ENCODE measurements at places on chromosomes 7 and 10.
A peak's percentile ranks its signal among the peaks of the same experiment; 100 is the strongest.

- no peak for DNase-seq
Observed at GRCh38 chr10:58570979-58571378, 58.3 kb downstream of the BICC1 start.

DNA sequence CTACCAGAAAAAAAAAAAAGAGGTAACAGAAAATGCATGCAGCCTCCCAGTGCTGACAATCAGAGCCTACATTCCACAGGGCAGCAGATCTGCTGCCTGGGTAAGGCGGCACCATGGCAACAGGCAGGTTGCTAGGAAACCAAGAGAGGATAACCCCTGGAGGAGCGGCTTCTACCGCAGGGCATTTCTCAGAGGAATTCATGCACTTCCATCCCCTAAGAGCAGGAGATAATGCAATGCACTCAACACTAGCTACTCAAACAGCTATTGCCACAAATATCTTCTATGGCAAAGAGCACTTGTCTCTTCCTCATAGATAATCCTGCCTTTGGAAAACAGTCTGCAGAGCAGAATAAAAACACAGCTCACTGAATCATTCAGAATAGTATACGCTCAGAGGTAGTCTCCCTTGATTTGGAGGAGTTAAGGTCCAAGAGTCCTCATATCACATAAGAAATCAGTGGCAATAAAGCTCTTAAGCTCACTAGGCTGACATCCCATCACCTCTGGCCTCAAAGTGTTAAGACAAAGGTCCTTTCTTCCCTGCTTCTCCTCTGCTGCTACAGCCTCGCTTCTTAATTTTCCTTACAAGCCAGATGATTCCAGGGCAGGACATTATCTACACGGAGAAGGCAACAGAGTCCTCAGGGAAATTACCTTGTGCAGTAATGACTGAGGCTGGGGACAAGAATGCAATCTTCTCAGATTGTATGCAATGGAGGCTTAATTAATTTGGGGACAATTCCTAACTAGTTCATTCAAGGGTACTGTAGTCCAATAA, 10.7 kb downstream of the PSAP start:
- peak; percentile 89 for DNase-seq

GRCh38 chr10:78341953-78342614, 308.4 kb downstream of the RPS24 start:
- no peak for DNase-seq

- no peak for DNase-seq
Observed at GRCh38 chr10:123081896-123082295, 53.9 kb upstream of the HMX3 start.

DNA sequence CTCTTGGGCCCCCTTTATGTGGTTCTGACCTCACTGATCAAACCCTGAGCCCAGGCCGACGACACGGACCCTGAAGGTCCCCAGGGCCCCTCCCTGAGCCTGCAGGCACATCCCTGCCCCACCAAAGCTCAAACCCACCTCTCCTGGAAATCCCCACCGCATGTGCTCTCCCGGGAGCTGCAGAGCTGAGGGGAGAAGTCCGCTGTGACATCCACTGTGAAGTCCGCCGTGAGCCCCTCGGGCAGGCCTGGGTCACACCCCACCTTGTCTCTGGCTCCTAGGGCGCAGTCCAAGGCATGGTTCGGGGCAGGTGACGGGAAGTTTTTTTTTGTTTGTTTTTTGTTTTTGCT, 100.2 kb downstream of the MICALL2 start:
- no peak for DNase-seq

DNA sequence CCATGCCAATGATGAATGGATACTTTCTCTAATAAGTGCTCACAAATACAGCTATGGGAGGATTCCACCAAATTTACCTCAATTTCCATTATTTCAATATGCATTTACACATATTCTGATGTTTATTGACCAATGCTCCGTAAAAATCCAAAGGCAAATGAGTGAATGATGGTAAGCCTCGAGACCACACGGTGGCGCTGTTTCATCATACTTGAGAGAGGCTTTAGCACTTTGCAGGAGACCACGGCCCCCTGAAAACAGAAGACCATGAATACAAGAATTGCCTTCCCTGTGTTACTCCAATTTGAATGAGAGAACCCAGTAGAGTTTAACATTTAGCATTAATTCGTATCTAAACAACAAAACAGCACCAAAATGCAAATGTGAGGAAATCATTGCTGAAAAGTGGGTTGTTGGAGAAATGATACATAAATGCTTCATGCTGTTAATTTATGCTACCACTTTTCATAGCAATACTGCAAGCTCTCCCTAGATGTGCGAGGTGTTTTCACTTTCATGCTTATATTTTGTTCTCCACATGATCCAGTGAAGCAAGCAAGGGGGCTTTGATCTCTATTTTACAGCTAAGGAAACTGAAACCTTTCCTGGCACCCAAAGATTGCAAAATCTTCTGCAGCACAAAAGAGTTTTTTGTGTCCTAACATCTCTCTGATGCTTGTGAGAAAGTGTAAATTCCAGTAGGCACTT, 35.4 kb downstream of the TRIL start:
- no peak for DNase-seq

DNA sequence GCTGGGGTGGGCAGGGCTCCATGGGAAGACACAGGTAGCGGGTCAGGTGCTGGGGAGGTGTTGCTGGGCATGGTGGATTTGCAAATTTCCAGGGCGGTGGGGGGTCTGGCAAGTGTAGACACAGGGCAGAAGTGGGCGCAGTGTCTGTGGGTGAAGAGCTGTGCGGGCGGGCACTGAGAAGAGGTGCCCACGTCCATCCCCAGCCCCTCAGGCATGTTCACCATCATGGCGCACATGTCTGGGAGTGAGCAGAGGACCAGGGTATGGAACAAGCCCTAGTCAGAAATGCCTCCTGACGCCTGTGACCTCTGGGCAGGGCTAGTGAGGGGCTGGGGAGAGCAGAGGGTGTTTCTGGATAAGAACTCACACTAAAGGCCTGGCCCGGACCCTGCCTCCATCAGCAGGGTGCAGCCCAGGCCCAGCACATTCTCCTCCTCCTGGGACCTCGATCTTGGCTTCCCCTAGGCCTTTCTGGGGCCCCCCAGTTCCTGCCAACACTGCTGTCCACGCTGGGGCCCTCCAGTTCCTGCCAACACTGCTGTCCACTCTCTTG, 612.9 kb downstream of the PTPRN2 start:
- no peak for DNase-seq

DNA sequence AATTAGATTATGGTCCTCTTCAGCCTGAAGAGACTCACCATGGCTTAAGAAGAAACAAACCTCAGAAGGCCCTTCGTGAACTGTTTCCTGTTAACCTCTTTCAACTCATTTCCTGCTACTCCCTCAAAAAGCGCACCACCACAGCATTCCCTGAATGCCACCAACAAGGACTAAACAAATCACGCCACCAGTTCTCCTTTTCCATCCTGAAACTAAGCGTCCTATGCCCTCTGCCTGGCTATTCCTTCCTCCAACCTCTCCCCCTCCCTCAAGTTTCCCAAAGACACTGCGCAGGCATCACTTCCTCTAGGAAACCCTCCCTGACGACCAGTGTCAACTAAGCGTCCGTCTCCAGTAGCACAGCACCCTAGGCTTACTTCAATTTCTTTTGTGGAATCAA, 12.0 kb downstream of the YWHAG start:
- no peak for DNase-seq

- peak; percentile 100 for DNase-seq
Observed at GRCh38 chr10:20993389-20993788, 96.3 kb upstream of the NEBL start.

DNA sequence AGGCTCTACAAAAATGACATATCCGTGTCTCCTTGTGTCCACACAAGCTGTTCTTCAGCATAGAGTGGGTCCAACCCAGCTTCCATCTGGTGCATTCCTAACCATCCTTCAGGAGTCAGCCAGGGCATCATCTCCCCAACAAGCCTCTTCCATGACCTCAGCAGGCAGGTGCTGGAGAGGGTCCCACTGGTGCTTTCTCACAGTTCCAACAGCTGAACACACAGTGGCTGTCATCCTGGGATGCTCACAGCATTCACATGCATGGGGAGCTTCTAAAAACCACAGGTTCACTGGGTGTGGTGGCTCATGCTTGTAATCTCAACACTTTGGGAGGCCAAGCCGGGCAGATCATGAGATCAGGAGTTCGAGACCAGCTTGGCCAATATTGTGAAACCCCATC, 6.4 kb upstream of the CYP3A4 start:
- no peak for DNase-seq

- DNase-seq: peak; percentile 37
Observed at GRCh38 chr10:108544500-108545120, 1378.7 kb downstream of the XPNPEP1 start.

DNA sequence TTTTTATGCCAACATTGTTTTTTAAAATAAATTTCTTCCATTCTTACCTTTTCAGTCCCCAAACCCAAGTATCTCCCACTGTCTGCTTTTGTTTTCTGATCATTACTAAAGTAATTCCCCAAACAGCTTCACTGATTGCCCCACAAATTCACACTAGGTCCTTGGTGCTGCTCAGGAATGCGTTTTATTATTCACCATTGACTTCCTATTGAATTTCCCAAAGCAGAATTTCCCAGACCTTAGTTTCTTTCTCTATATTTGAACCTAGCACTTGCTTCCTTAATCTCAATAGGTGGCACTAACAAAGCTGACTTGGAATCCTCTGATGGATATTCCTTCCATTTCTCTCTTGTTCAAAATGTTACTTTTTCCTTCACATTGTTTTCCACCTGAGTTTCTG, 52.2 kb downstream of the FZD1 start:
- no peak for DNase-seq

DNA sequence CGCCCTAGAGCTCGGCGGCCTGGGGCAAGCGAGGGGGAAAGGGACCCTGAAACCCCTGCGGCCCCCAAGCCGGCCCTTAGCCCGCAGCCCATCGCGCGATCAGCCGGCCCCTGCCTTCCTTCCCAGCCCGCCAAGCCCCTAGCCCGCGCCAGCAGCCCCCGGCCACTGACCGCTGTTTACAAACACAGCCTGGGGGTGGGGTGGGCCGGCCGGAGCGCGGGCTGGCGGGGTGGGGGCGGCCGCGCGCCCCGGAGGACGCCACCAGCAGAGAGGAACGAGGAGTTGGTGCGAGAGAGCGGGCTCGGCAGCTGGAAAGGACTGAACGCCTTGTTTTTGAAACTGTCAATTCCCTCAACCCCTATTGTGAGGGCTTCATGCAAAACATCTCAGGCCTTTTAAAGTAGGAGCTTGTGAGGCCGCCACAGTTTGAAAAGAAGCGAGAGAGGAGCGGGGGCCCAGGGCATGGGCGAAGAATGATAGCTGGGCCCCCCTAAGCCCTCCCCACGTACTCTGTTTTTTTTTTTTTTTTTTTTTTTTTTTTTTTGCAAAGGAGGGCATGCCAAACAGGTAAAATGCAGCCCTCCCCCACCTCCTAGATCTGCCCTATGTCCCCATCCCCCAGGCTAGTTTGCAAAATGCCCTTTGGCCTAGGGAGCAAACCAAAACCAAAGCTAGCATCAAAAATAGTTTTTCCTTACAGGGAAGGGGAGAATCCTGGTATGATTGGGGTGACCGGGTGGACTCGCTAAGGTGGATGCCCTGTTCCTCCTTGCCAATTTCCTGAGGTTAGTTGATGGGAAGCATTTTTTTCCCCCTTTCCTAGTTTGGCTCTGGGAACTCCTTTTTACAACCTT, 15.0 kb downstream of the SKIDA1 start:
- DNase-seq: no peak

GRCh38 chr7:2997014-2997413, 46.7 kb downstream of the CARD11 start:
- no peak for DNase-seq

DNA sequence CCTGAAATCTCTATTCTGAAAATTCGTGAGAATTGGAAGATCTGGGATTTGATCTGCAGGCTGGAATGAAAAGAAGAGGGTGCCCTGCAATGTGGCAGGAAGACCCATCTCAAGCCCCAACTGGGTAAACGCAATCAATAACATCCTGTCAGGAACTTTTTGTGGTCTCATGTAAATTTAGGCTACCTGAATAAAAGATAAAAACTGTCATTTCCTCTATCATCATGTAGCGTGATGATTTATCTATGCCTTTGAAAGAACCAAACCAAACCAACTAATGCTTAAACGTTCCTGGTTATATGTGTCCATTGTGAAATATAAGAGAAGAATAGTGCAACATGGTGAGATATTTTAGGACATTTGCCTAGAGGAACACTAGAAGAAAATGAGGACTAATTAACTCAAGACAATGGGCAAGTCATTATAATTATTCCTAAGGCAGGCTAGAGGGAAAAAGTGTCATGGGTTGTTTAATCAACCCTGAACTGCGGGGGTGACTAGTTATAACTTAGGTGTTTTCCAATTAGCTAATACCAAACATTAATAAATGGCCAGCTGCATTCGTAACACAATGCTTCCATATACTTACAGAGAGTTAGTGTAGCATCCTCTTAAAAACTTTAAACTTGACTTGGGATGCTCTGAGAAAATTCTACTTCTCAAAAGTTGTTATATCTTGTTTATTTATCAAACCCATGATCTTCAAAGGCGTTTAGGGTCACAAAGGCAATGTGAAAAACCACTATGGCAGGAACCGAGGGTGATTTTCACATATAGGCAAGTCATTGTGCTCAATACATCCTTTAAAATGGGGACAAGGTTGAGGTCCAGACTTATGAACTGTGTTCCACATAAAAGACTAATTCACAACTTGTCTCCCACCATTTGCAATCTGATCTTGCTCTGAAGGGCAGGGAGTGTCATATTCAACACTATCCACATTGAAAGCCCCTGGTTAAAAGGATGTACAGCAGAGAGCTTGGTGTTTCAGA, 48.6 kb upstream of the ADO start:
- no peak for DNase-seq

GRCh38 chr7:109549471-109550193, 980.0 kb downstream of the DNAJB9 start:
- DNase-seq: no peak

DNA sequence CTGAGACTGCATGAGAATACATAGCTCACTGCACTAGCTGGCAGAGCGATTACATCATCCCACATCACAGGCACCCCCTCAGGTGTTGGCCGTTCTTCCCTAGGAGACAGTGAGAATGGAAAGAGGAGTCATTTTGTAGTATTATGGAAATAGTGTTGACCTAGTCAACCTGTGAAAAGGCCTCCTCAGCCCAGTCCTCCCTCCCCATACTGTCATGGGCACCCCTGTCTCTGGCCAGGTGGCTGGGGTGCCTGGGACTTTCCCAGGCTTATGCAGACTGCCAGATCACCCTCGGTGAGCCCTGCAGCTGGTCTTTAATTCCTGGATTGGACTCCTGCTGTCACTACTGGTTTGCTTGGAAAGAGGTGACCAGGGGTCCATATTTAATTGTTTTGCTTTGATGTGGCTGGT, 4.0 kb downstream of the INPP5A start:
- DNase-seq: no peak

DNA sequence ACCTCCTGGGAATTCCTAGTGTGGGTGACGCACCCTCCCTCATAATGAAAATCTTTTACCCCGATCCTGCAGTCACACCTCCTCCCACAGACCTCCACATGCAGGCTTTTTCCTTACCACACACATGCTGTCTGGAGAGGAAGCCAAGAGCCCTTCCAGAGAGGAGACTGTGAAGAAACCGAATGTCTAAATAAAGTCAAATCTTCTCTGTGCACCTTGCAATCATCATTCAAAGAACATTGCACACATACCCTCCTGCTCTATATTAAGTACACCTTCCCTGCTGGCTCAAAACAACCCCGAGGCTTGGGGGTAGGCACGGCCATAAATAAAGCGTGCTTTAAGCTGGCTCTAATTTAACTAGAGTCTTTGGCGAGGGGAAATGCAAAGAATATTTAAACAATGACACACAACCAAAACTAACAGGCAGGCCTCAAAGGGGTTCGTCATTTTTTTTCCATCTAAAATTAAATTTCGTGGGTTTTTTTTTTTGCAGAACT, 34.9 kb downstream of the CALML3 start:
- no peak for DNase-seq

GRCh38 chr10:93826355-93826754, 67.4 kb upstream of the SLC35G1 start:
- DNase-seq: no peak

All from T1000 (cell line).